ENCODE measurements at places on chromosomes 13 and 19.

GRCh38 chr19:1396768-1397679 lies 4.3 kb downstream of the GAMT start:
- no peak for DNase-seq

DNA sequence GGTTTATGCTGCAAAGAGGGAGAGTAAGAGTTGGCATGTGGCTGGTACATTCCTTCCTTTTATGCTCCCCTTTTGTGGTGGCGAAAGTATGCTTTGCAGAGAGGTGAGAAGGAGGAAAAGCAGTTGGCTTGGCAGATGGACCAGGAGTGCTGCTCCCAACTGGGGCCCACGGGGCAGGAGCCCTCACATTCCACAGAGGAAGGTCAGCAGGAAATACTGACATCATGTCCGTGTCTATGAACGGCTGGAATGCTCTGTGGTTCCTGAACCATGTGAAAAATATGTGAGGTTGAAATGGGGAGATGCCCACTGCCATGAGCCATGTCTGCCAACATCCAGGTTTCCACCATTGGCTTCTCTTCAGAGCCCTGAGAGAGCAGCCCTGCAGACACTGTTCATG lies 33.3 kb upstream of the GAS6 start:
- no peak for DNase-seq

DNA sequence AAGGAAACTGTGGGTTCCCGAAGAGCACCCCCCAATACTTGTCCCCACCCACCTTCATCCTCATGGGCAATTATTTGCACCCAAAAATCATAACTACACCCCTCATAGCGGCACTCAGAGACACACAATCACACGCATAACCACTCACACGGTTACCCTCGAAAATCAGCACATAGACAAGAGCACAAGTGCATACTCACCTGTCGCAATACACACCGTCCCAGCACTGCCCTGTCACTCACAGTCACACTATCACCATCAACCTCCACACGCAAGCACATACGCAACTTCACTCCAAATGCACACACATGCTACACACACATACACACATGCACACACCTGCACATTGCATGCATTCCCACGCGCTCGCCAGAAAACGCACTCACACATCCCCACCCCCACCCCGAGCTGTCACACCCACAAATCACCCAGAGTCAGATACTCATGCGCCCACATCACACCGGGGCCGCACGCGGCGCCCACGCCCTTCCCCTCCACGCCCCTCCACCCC lies 535 bp downstream of the COL5A3 start:
- no peak for DNase-seq

- DNase-seq = no peak
Observed at GRCh38 chr13:60501236-60501635, 104.2 kb downstream of the TDRD3 start.

GRCh38 chr13:32501064-32501463 lies 37.5 kb downstream of the N4BP2L2 start:
- DNase-seq = no peak

DNA sequence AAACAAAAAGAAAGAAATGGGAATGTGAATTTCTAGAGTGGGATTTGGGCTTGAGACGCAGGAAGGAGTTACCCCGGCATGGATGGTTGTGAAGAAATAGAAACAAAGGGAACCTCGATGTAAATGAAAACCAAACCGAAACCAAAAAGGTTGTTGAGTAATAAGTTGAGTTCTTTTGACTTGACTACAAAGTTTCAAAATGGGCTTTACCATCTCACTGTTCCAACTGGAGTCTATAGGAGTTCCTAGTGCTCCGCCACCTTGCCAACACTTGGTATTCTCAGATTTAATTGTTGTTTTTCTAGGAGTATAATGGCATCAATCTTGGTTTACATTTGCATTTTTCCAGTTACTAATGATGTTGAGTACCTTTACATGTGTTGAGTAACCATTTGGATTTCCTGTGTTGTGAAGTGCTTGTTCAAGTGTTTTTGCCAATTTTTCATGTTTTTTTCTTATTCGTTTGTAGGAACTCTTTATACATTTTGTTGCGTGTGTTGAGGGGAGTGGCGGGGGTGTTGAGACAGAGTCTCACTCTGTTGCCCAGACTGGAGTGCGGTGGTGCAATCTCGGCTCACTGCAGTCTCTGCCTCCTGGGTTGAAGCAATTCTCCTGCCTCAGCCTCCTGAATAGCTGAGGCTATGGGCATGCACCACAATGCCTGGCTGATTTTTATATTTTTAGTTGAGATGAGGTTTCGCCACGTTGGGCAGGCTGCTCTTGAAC lies 9.2 kb downstream of the UBE2S start:
- no peak for DNase-seq

DNA sequence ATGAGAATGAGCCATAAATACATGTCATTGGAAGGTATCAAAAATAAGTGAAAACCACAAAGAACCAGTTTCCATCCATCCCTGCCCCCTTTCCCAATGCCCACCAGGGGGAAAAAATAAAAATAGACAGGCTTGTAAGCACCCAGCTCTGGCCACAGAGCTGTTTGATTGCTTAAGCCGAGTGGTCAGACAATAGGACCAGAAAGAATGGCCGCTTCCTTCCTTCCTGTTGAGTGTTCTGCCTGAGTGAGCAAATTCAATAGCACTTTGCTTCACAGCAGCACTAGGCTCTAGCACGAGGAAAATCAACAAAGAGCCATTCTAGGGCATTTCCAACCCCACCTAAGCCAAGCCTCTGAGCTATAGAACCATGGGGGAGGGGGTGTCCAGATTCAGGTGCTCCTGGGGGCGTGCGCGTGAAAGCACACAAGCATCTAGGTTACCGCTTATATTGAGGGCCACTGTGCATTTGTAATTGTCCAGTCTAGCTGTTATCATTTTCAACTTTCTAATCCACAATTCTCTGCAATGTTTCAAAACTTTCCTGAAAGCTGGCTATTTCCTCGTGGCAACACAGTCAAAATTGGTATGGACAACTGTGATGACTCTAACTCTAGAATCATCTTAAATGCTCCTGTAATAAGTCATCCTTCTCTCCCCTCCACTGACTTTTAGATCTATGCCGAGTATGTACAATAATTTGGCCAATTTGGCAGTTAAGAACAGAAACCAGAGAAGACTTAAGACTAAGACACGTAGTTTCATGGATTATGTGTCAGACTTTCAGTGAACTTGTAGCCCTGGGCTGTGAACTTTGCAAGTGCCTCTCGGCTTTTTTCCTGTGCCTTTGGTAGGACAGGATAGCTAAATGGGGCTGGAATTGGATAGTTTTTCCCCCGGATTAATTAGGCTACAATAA lies 64.3 kb downstream of the SPRY2 start:
- no peak for DNase-seq

DNA sequence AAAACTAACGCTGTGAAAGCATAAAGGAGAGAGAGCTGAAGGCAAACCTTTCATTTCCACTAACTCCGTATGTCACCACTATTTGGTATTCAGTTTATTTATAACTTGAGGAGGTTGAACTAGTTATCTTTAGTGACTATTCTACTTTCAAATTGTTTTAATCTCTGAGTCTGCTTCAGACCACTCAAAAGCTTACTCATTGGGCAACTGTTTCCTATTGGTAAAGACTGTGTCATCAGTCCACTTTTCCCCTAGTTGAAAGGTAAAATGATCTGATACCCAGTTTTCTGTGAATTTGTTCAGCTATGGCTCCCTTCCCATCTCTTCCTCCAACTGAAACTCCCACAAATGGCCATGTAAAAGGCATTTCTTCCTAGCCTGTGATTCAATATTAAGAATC lies 39.1 kb downstream of the TEX26 start:
- no peak for DNase-seq

DNA sequence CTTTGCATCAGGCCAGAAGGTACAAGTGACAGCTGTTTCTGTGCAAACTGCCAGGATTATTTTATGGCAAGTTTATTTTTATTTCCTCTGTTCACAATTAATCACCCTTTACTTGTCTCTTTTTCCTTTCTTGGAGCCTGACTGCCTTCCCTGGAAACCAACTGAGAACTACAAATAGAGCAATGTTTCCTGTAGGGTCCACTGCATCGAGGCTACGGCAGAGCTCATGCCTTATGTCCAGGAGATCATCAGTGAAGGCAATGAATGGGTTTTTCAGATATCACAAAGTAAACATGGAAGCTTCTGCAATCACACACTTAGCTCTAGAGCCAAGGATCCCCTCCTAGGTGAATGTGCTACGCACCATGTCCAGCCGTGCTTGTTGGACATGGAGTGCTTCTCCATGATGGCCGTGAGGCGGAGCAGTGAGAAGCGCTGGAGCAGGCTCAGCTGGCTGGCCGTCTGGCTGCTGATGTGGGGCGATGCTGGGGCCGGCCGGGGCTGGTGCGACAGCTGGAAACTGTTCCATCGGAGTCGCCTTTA lies 110.9 kb downstream of the KL start:
- peak; percentile 32 for DNase-seq

GRCh38 chr13:74979703-74980102 lies 502.3 kb downstream of the TBC1D4 start:
- DNase-seq = no peak

- DNase-seq = no peak
Observed at GRCh38 chr19:5479958-5480357, 24.7 kb downstream of the ZNRF4 start.

GRCh38 chr19:29564574-29565005 lies 38.8 kb downstream of the VSTM2B start:
- DNase-seq = no peak

DNA sequence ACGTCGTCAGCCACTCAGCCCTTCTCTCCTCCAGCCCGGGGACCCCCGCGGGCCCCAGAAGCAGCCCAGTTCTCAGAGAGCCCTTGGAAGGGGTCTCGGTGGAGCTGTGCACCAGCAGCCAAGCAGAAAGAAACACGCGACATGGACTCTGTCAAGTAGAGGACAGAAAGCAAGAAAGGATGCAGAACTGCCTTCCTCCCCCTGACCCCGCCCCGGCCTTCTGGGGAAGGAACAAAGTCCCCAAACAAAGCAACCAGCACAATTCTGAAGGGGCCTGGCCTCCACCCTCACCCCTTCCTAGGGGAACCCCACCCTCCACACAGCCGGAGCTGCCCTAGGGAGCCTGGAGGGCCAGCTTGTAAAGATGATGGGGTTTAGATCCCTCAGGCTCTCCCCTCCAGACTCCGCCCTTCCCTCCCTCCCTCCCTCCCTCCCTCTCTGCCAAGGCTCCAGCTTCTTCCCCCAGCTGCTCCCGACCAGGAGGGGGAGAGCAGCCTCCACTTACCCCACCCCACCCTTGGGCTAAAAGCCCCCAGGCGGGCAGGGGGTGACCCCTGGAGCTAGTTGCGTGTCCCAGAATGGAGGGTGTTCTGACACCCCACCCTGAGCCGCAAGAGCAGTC lies 7.8 kb downstream of the LYL1 start:
- peak; percentile 53 for DNase-seq

- no peak for DNase-seq
Observed at GRCh38 chr13:110411688-110412059, 104.6 kb downstream of the COL4A2 start.

DNA sequence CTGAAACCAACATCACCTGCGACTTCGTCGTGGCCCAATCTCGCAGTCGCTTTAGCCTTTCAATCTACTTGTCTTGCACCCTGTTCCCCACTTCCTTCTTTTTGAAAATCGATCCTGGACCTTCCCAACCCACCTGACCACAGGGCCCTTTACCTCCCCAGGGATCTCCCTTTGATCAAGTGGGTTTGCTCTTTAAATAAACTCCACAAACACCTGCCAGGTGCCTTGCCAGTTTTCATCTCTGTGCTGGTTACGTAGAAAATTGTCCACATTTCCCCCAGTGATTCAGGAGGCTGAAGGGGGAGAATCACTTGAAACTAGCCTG lies 14.5 kb upstream of the RAB20 start:
- DNase-seq = no peak

- no peak for DNase-seq
Observed at GRCh38 chr13:30457306-30457891, 8.3 kb downstream of the HMGB1 start.

DNA sequence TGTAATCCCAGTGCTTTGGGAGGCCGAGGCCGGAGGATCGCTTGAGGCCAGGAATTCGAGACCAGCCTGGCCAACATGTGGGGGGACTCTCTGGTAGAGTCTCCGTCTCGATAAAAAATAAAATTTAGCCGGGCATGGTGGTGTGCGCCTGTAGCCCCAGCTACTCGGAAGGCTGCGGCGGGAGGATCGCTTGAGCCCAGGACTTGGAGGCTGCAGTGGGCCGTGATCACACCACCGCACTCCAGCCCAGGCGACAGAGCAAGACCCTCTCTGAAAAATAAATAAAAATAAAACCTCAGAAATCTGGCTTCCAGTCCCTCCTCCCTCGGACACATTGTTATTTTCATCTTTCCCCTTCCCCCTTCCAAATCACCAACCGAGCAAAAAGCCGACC lies 332 bp downstream of the IRGQ start:
- no peak for DNase-seq

GRCh38 chr13:45432737-45433380 lies 14.7 kb upstream of the SLC25A30 start:
- DNase-seq = no peak

GRCh38 chr19:35484252-35485036 lies 5.8 kb downstream of the KRTDAP start:
- DNase-seq = no peak

GRCh38 chr19:8700956-8701355 lies 2.4 kb upstream of the ACTL9 start:
- DNase-seq = no peak
